ENCODE measurements at places on chromosomes 7 and 10. TPM values are rescaled to one million over a fixed set of nuclear protein-coding genes. Genes with fewer than 3 reads are reported as not detected.
A peak's percentile ranks its signal among the peaks of the same experiment; 100 is the strongest.

- DNase-seq, result no peak
- no peak overlapping the region for H3K27ac ChIP-seq
- H3K4me1 ChIP-seq, result no peaks in the 10 kb centered on the region
- no peaks in the 10 kb centered on the region for H3K27me3 ChIP-seq
- H3K36me3 ChIP-seq, result no peaks in the 10 kb centered on the region
- no peak overlapping the region for H3K4me3 ChIP-seq
Observed at GRCh38 chr10:103805781-103806180, 49.6 kb downstream of the SH3PXD2A start.

- no peak overlapping the region for H3K4me3 ChIP-seq
- no peak for DNase-seq
- H3K27me3 ChIP-seq, result no peaks in the 10 kb centered on the region
- no peak overlapping the region for H3K27ac ChIP-seq
- H3K4me1 ChIP-seq, result peaks cover 17% of the 10 kb centered on the region
Observed at GRCh38 chr10:35341521-35341920, 5.2 kb downstream of the CCNY start.

DNA sequence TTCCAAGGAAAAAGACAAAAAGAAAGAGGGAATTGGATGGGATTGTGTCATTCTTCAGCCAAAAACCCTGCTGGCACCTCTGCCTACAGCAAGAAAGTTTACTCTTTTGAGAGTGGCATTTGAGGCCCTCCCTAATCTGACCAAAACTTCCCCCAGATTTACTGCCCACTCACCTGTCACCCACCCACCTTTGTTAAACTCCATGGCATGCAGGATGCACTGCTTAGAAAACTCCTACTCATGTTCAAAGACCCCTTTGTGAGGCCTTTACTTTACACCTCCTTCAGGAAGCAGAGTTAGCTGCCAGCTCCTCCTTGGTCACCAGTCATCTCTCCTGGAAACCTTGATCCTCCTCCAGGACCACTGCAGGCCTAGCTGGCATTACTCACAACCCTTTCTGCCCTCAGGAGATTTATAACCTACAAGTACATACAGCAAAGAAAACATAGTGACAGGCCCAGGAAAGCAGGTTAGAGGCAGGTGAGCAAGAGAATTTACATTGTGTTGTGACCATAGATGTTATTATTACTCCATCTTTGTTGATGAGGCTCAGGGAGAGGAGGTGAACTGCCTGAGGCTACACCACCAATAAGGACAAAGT, 10.3 kb upstream of the PLAC9 start:
- no peak overlapping the region for H3K27ac ChIP-seq
- no peaks in the 10 kb centered on the region for H3K36me3 ChIP-seq
- no peak for DNase-seq
- H3K4me1 ChIP-seq, result no peaks in the 10 kb centered on the region
- no peak overlapping the region for H3K4me3 ChIP-seq

GRCh38 chr7:157612664-157613561, 276.1 kb downstream of the DNAJB6 start:
- H3K36me3 ChIP-seq, result no peaks in the 10 kb centered on the region
- peak overlapping the region; percentile 56 for H3K27ac ChIP-seq
- peak overlapping the region; percentile 56 for H3K4me3 ChIP-seq
- peaks cover 27% of the 10 kb centered on the region for H3K4me1 ChIP-seq
- no peaks in the 10 kb centered on the region for H3K27me3 ChIP-seq
- DNase-seq, result peak; percentile 40

DNA sequence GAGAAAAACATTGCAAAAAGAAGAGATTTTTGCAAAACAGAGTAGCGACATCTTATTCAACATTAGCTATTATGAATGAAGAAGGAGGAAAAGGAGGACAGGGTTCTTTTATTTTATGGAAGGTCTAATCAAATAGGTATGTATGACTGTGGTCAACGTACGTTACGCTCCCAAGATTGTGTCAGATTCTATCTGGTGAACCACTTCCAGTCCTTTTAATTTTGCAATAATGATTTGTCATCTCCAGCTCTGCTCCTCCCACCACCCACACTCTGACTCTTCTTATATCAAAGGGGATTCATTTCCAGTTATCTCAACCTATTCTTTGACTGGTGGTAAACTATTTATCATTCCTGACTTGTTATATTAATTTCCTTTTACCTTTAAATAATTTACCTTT, 259.9 kb downstream of the CACNA2D1 start:
- no peak overlapping the region for H3K27ac ChIP-seq
- no peak overlapping the region for H3K4me3 ChIP-seq
- DNase-seq, result no peak
- H3K27me3 ChIP-seq, result no peaks in the 10 kb centered on the region

- H3K27me3 ChIP-seq, result no peaks in the 10 kb centered on the region
- H3K36me3 ChIP-seq, result no peaks in the 10 kb centered on the region
- peak; percentile 53 for DNase-seq
- H3K27ac ChIP-seq, result no peak overlapping the region
Observed at GRCh38 chr7:89623018-89623672, 531.1 kb upstream of the STEAP1 start.

GRCh38 chr10:116688241-116688711, 54.1 kb downstream of the HSPA12A start:
- peak; percentile 57 for DNase-seq
- H3K4me3 ChIP-seq, result no peak overlapping the region
- H3K27me3 ChIP-seq, result no peaks in the 10 kb centered on the region
- H3K27ac ChIP-seq, result no peak overlapping the region

Gene CPA4
- 0.68 TPM for total RNA-seq

Gene GRID2IP
- total RNA-seq, result 1.9 TPM

Data from testis (tissue), 5 donors.